Panc1 (cell line): ENCODE measurements at places on chromosomes 12 and 14.

GRCh38 chr12:124898200-124898922 is 16.1 kb downstream of the UBC start:
- DNase-seq: no peak

- no peak for DNase-seq
Measured at GRCh38 chr12:117363056-117363662, 1.7 kb upstream of the NOS1 start.

DNA sequence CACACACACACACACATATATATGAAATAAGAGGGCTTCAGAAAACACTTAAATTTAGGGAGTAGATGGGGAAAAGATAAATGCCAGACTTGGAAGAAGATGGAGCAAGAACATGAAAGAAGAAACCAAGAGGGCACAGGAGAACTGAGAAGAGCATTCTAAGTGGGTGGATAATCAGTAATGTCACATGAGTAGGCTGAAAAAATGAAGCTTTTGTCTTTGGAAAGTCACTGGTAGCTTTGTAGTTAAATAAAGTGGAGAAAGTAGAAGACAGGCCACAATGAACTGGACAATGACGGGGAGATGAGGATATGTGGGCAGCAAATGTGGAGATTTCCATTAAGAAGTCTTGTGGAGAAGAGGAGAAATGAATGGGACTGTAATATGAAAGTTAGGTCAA is 2.2 kb upstream of the ZC2HC1C start:
- no peak for DNase-seq

GRCh38 chr12:128856035-128856790 is 2.9 kb downstream of the GLT1D1 start:
- no peak for DNase-seq

GRCh38 chr14:91323671-91324605 is 79.4 kb upstream of the GPR68 start:
- DNase-seq: peak; percentile 22

DNA sequence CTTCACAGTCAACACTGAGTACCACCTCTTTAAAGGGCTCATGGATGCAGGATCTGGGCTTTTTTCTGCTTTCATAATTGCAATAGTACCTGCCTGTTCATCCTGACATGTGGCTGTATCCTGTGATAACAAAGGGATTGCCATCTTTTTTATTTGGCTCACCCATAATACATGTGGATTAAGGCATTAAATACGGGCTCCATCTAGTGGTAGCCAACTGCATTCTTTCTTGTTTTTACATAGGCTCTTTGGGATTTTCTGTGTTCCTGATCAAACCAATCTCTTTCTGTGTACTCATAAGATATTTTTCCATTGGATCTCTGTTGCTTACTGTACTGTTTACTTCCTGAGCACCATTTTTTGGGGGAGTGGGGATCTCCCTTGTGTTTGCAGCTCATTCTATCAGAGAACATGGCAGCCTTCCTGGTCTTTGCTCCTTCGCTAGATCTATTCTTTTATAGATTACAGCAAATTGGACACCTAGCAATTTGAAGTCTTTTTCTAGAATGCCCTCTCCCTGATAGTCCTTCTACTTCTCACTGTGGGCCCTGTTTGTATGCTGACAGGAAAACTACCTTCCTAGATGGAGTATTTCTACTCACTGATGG is 723.4 kb upstream of the MDGA2 start:
- DNase-seq: peak; percentile 10

DNA sequence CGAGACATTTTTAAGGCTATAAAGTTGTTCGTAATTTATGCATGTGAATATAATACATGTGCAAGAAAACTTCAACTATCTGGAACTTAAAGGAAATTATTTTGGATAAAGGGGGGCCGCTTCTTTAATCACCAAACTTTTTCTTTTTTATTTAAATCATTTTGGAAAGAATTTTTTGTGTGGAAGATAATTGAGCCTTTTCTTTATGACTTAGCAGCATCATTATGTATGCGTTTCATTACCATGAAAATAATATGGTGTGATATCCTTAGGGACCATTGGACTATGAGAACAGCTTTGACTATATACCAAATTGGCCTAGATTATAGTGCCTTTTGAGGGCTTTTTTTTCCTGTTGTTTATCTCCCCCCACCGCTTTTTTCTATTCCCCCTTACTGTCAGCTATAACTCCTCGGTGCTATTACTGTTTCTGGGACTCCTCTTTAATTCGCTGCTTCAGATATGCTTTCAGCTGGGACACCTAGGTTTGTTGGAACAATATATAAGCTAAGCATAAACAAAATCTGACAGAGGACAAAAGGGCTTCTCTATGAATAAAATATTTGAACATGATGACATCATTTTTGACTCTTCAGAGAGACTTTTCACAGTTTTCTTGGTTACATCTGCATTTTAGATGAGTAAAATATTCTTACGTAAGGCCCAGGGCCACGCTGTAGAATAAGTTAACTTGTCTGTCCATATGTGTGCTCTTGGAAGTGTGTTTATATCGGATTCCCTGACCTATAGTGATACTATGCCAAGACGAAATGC is 392.7 kb downstream of the NPAS3 start:
- DNase-seq: no peak

DNA sequence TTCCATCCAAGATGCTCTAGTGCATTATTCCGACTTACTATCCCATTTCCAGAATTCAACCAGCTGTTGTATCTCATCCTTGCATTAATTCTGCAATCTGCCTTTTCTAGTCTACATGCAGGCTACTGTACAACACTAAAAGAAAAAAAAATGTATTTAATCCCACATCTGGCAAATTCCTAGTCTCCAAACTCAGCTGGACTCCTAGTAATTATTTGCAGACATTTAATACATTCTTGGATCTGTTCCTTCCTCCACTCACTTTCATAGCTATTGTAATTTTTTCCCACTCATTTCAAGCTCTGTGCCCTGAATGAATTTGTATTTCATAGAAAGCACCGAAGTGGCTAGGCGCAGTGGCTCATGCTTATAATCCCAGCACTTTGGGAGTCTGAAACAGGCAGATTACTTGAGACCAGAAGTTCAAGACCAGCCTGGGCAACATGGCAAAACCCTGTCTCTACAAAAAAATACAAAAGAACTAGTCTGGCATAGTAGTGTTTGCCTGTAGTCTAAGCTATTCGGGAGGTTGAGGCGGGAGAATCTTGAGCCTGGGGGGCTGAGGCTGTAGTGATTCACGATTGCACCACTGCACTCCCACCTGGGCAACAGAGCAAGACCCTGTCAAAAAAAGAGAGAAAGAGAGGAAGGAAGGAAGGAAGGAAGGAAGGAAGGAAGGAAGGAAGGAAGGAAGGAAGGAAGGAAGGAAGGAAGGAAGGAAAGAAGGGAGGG is 39.5 kb upstream of the YAF2 start:
- no peak for DNase-seq

- no peak for DNase-seq
Measured at GRCh38 chr12:67390273-67390672, 121.1 kb downstream of the CAND1 start.

- no peak for DNase-seq
Measured at GRCh38 chr12:70985850-70986249, 65.3 kb upstream of the PTPRR start.

DNA sequence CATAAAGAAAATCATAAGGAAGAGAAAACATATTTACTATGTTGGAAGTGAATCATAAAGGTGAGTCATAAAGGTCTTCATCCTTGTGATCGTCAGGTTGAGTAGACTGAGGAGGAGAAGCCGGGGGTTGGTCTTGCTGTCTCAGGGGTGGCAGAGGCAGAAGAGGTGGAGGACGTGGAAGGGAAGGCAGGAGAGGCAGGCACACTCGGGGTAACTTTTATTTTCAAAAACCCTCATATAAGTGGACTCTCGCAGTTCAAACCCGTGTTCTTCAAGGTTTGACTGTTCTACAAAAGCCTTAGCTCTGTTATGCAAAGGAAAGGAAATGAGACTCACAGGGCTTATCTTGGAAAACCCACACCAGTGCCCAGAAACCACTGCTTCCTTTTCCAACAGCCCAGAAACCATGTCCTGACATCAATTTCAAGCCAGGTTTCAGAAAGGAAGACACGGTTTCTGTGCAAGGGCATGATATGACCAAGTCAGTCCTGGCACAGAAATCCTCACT is 14.0 kb downstream of the SMCO2 start:
- peak; percentile 43 for DNase-seq
